ENCODE measurements at places on chromosomes 4 and X. TPM values are rescaled to one million over a fixed set of nuclear protein-coding genes. Genes with fewer than 3 reads are reported as not detected.
A peak's percentile ranks its signal among the peaks of the same experiment; 100 is the strongest.

GRCh38 chr4:100882661-100883060 is 364.8 kb upstream of the EMCN start:
- no peak overlapping the region for H3K4me3 ChIP-seq
- peaks cover 6% of the 10 kb centered on the region for H3K27me3 ChIP-seq
- no peak for DNase-seq
- H3K27ac ChIP-seq: no peak overlapping the region

DNA sequence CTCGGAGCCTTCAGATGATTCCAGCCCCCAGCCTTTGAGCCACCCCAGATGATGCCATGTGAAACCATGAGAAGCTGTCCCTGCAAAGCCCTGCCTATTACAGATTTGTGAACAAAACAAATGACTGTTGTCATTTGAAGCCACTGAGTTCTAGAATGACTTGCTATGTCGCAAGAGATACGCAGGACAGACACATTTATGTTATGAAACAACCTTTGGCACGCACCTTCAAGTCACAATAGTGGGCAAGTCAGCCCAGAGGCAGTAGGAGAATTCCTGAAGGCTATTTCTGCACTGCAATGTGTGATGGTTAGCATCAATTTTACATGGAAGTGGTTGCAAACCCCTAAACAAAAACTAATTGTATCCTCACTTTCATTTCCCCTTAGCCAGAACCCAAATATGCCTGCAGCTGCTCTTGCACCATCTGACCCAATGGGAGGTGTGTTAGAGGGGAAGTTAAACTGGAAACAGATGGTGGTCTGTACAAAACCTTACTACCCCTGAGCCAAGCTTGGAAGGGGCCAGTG is 174.4 kb upstream of the ATP6AP2 start:
- H3K4me3 ChIP-seq: no peak overlapping the region
- H3K27ac ChIP-seq: no peak overlapping the region
- no peaks in the 10 kb centered on the region for H3K4me1 ChIP-seq

The CNKSR2 gene
- total RNA-seq: 6.3 TPM

GRCh38 chrX:136211766-136212556 is 39.2 kb downstream of the MAP7D3 start:
- no peaks in the 10 kb centered on the region for H3K27me3 ChIP-seq
- no peaks in the 10 kb centered on the region for H3K4me1 ChIP-seq
- no peaks in the 10 kb centered on the region for H3K36me3 ChIP-seq
- H3K4me3 ChIP-seq: no peak overlapping the region
- H3K27ac ChIP-seq: no peak overlapping the region

The SORBS2 gene
- total RNA-seq: not detected

The RTL3 gene
- total RNA-seq: 0.12 TPM

The CXorf49 gene
- not detected for total RNA-seq

The TMSB15A gene
- 0.76 TPM for total RNA-seq

DNA sequence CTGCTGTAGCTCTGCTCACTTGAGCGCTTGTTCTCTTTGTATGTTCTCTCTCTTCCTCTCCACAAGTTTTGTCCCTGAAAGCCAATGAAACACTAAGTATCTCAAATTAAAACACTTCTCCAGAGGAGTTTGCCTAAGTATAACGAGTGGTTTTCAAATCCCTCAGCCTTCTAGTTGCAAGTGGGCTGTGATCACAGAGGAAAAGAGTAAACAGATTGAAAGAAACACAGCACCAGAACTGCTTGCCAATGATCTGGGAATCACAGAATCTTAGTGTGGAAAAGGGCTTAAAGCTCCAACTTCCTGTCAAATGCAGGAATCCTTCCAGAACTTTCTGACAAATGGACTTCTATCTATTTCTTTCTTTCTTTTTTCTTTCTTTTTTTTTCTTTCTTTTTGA is 4.8 kb upstream of the PRSS12 start:
- no peak overlapping the region for H3K27ac ChIP-seq
- no peak overlapping the region for H3K4me3 ChIP-seq
- H3K36me3 ChIP-seq: no peaks in the 10 kb centered on the region
- DNase-seq: no peak

The SPANXN4 gene
- total RNA-seq: not detected

DNA sequence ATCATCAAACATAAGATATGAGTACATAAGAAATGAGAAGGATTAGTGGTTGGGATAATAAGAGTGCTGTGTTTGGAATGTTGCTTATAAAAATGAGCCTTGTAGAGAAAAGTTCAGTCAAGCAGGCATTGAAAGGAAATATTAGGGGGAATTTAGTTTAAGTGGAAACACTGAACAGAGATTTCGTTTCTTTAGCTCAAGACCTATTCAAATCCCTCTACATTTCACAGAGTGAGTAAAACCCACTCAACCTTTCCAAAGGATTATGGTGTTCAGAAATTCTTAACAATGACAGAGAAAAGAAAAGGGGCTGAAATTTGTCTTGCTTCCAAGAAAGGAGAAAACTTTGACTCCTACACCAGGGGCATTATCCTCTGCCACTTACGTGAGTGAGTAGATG is 1072.4 kb upstream of the LCORL start:
- no peak overlapping the region for H3K4me3 ChIP-seq
- H3K4me1 ChIP-seq: no peaks in the 10 kb centered on the region
- no peak overlapping the region for H3K27ac ChIP-seq
- no peaks in the 10 kb centered on the region for H3K36me3 ChIP-seq
- no peak for DNase-seq

The ETDA gene
- not detected for total RNA-seq

GRCh38 chr4:55553441-55554201 is 6.9 kb upstream of the CLOCK start:
- peaks cover 47% of the 10 kb centered on the region for H3K27me3 ChIP-seq
- no peak overlapping the region for H3K27ac ChIP-seq
- peaks cover 35% of the 10 kb centered on the region for H3K4me1 ChIP-seq
- peaks cover 4% of the 10 kb centered on the region for H3K36me3 ChIP-seq
- peak overlapping the region; percentile 33 for H3K4me3 ChIP-seq

- H3K4me1 ChIP-seq: no peaks in the 10 kb centered on the region
- no peaks in the 10 kb centered on the region for H3K27me3 ChIP-seq
- H3K27ac ChIP-seq: no peak overlapping the region
- H3K4me3 ChIP-seq: no peak overlapping the region
- H3K36me3 ChIP-seq: no peaks in the 10 kb centered on the region
Observed at GRCh38 chr4:140806163-140806562, 50.0 kb upstream of the TBC1D9 start.

DNA sequence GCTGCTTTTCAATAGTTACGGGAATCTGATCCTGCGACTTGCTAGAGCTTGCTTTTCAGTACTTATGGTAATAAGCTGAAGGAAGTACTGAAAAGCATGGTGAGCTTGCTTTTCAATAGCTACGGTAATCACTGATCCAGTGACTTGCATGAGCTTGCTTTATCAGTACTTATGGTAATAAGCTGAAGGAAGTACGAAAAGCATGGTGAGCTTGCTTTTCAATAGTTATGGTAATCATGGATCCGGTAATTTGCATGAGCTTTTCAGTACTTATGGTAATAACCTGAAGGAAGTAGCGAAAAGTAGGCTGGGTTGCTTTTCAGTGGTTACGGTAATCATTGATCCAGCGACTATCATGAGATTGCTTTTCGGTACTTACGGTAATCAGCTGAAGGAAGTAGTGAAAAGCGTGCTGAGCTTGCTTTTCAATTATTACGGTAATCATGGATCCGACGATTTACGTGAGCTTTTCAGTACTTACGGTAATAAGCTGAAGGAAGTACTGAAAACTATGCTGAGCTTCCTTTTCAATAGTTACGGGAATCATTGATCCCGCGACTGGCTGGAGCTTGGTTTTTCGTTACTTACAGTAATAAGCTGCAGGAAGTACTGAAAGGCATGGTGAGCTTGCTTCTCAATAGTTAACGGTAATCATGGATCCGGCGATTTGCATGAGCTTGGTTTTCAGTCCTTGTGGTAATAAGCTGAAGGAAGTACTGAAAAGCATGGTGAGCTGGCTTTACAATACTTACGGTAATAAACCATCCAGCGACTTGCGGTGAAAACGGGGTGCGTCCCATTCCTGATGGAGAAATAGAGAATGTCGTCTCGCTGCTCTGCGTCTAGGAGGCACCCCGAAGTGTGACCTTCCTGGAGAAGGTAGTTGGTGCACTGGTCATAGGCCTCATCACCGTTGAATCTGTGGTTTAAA is 6.5 kb downstream of the CRLF2 start:
- H3K27ac ChIP-seq: peak overlapping the region; percentile 46
- H3K27me3 ChIP-seq: peaks cover 6% of the 10 kb centered on the region
- DNase-seq: no peak
- peak overlapping the region; percentile 25 for H3K4me3 ChIP-seq
- peaks cover 4% of the 10 kb centered on the region for H3K36me3 ChIP-seq

GRCh38 chr4:119629142-119629471 is 503 bp upstream of the PDE5A start:
- H3K4me1 ChIP-seq: peaks cover 17% of the 10 kb centered on the region
- H3K27ac ChIP-seq: no peak overlapping the region
- no peak for DNase-seq

DNA sequence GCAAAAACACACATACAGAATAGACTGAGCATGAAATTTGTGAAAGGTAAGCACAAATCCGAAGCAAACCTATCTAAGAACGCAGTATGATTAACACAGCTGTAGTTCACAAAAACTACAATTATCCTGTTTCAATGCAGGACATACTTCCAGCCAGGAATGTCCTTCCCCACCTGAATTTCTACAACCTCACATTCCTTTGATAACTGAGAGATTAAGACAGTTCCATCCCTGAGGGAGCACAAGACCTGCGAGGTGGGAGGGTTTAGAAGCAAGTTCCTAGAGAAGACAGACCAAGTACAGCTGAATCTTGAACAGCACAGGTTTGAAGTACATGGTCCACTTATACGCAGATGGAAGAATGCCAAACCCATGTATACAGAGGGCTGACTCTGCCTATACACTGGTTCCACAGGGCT is 10.6 kb downstream of the ABCG2 start:
- DNase-seq: no peak
- no peaks in the 10 kb centered on the region for H3K36me3 ChIP-seq
- H3K27ac ChIP-seq: no peak overlapping the region
- H3K27me3 ChIP-seq: peaks cover 11% of the 10 kb centered on the region

GRCh38 chrX:69079268-69079667 is 86.0 kb downstream of the PJA1 start:
- DNase-seq: no peak
- no peaks in the 10 kb centered on the region for H3K36me3 ChIP-seq
- no peak overlapping the region for H3K4me3 ChIP-seq
- no peaks in the 10 kb centered on the region for H3K4me1 ChIP-seq

The GPR119 gene
- total RNA-seq: not detected

- H3K4me1 ChIP-seq: peaks cover 24% of the 10 kb centered on the region
- H3K27ac ChIP-seq: no peak overlapping the region
- H3K27me3 ChIP-seq: peaks cover 67% of the 10 kb centered on the region
Observed at GRCh38 chr4:41213625-41214135, 662 bp downstream of the APBB2 start.

The GABRE gene
- not detected for total RNA-seq

DNA sequence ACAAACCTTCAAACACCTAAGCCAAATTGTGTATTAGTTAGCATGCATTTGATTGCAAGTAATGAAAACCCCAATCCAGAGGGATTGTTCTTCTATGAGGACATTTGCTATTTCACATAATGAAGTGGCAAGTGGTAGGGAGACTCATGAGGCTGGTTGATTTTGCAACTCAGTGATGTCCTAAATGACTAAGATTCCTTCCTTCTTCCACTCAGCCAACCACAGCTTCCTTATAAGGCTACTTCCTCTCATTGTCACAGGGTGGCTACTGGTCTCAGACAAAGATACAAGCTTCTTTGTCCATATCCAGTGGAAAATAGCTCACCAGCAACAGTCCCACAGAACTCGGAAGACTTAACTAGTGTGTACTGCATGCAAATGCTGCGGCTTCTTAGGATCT is 5.3 kb upstream of the OTC start:
- DNase-seq: no peak
- H3K4me3 ChIP-seq: no peak overlapping the region
- H3K27ac ChIP-seq: no peak overlapping the region
- H3K27me3 ChIP-seq: peaks cover 19% of the 10 kb centered on the region
- H3K4me1 ChIP-seq: peaks cover 7% of the 10 kb centered on the region

GRCh38 chr4:153638999-153639398 is 45.1 kb upstream of the TLR2 start:
- no peak overlapping the region for H3K4me3 ChIP-seq
- peaks cover 18% of the 10 kb centered on the region for H3K36me3 ChIP-seq
- H3K27ac ChIP-seq: no peak overlapping the region

The NPY2R gene
- not detected for total RNA-seq

The SLC9B1 gene
- 1.2 TPM for total RNA-seq

DNA sequence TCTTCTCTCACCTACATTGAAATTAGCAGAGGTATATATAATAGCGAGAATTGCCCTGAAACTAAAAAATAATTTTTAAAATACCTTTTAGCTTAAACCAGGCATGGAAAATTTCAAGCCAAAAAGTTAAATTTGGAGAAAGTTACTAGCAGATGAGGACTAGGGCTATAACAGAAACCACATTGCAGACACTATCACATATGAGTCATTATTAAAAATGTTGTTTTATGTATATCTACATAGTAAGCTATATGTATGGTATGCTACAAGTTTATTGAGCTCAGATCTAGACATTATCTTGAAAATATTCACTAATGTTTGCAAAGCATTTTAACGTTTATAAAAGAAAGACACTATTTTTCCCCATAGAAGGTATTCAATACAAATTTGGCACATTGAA is 147.8 kb downstream of the PAPSS1 start:
- no peak for DNase-seq
- H3K27me3 ChIP-seq: peaks cover 11% of the 10 kb centered on the region
- no peaks in the 10 kb centered on the region for H3K36me3 ChIP-seq
- no peaks in the 10 kb centered on the region for H3K4me1 ChIP-seq
- H3K4me3 ChIP-seq: no peak overlapping the region

DNA sequence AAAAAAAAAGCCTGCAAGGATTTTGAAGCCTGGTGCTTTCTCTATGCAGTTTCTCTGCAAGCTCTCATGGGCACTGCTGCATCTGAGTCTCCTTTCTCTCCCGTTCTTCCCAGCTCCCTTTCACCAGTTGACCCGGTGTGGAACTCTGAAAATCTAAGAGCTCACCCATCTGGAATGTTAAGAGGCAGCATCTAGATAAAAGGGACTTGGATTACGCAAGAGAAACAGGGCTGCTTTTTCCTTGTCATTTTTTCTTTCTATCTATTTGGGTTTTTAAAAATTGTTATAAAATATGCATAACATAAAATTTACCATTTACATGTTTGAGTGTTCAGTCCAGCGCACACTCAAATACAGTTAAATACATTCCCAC is 95.2 kb upstream of the RPS6KA3 start:
- H3K27me3 ChIP-seq: peaks cover 2% of the 10 kb centered on the region
- H3K27ac ChIP-seq: no peak overlapping the region
- no peaks in the 10 kb centered on the region for H3K36me3 ChIP-seq
- H3K4me1 ChIP-seq: no peaks in the 10 kb centered on the region

DNA sequence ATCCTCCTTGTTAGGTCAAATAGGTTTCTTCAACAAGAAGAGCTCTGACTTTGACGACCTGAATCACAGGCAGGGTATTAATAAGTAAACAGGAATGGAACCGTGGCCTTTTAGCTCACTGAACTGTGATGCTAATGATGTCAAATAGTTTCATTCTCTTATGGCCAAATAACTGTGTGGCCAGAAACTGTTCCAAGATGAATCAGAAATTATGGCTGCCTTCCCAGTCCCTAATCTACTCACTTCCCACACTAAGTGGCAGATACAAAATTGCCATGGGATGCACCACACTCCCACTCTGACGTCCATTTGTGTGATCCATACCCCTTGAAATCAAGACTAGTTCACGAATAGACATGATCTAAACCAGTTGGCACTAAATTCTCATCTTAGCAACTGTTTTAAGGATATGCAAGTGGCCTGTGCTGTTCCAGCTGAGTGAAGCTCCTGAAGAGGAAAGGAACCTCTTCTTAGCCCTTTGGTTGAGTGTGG is 455.4 kb downstream of the IL15 start:
- no peak for DNase-seq
- no peak overlapping the region for H3K27ac ChIP-seq
- no peak overlapping the region for H3K4me3 ChIP-seq
- H3K27me3 ChIP-seq: no peaks in the 10 kb centered on the region
- peaks cover 15% of the 10 kb centered on the region for H3K36me3 ChIP-seq

GRCh38 chr4:184246426-184246825 is 28.8 kb upstream of the ENPP6 start:
- H3K27ac ChIP-seq: no peak overlapping the region
- DNase-seq: no peak
- H3K27me3 ChIP-seq: peaks cover 4% of the 10 kb centered on the region

Data from activated CD8-positive, alpha-beta memory T cell treated with anti-CD3 and anti-CD28 coated beads, Interleukin-2, amount 10 ng/mL, durations not matched to agents 7 days and 5 days (primary cell).